ENCODE measurements at places on chromosomes 7 and 10.
A peak's percentile ranks its signal among the peaks of the same experiment; 100 is the strongest.

GRCh38 chr10:14873090-14873760 is 5.4 kb upstream of the SUV39H2 start:
- no peak for DNase-seq

- peak; percentile 3 for DNase-seq
Measured at GRCh38 chr7:105269397-105269796, 119.3 kb downstream of the SRPK2 start.

GRCh38 chr7:2981103-2981480 is 62.6 kb downstream of the CARD11 start:
- no peak for DNase-seq

- no peak for DNase-seq
Measured at GRCh38 chr10:78250313-78251015, 216.8 kb downstream of the RPS24 start.

DNA sequence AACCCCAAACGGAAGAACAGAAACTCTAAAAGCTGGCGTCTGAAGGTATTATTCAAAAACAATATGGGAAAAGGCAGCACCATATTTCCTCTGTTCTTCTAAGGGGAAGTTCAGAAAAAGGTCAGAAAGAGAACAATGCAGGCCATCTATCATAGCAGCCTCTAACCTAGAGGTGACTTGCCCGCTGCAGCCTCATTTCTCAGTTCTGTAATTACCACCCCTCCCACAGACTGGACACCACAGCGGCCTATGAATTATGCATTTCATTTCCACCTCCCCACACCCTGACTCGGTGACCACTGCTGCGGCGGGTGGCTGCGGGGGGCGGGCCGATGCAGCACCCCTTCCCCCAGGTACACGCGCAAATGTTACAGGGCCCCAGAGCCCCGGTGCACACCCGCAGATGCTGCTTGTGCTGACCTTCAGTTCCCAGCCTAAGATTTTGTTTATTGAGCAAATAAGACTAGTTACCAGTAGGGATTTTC is 125.5 kb downstream of the CLEC2L start:
- DNase-seq: no peak
